SHP77 treated with DMSO at 0.1 percent for 48 hours (cell line): ENCODE measurements at places on chromosomes 5 and 9.

DNA sequence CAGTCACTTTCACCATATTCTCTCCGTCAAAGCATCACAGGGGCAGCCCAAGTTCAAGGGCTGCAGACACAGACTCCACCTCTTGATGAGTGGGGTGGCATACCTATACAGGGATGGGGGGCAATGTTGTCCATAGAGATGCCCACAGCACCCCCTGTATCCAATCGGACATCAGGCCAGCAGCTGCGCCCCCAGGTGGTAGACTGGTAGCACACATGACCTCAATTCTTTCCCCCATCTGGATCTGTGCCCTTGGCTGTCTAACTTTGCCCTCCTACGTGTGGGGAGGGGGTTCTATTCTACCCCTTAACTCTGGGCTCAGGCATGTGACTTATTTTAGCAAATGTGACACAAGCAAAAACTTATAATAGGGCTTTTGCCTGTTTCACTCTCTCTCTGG is 84.0 kb upstream of the SLC25A48 start:
- no peak for DNase-seq

DNA sequence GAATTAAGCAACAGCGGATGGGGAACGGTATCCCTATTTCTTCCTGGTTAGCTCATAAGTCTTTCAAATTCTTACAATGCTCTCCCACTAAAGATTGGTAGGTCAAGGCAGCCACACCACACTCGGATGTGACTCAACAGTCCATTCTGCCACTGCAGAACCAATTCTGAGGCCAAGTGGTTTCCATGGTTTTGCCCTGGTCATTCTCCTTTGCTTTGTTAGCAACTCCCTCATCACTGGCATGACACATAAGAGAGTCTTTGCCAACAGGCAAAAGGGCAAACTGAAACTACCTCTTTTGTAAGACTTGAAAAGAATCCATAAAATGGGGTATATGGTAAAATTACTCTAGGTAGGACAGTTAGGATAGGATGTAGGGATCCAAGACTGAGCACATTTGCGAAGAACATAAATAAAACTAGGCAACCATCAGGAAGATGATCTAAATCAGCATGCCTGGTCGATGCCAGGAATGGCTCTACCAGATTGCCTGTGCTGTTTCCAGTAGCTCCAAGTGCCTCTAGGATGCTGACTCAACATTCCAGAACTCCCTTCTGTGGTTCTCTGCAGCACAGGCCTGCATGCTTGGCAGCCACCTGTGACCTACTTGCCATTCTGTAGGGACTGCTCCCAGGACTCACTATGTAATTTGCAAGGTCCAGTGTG is 105.4 kb downstream of the DCP2 start:
- no peak for DNase-seq

DNA sequence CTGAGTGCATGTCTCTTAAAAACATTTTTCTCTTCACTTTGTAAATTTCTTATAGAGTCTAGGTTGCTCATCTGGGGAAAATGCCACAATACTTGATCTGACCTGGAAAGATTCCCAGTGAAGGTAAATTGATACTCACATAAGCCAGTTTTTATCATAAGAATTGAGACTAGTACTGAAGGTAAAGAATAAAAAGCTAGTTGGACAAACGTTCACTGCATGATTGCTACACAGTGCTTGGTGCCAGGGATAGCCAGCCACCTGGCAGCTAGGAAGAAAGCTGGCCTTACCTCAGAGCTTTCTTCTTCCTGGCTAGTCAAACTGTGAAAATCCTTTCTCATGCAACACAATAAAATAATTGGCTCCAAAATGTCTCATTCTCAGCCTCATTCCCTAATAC is 77.1 kb downstream of the MUSK start:
- DNase-seq: no peak

DNA sequence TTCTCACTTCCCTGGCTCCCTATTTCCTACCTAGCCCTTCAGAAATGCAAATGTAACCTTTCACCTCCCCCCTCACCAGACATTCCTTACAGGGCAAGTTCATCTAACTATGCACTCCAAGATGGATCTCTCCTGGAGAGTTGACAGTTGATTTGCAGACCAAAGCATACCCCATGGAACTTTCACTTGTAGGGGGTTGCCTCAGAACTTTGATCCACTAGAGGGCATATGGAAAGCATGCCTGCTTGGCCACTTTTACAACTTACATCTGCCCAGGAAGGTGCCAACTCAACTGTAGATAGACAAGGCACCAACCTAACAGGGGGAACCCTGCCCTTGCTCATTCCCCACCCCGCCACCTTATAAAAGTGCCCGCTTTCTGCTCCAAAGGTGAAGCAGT is 187.8 kb downstream of the NXNL2 start:
- DNase-seq: no peak

DNA sequence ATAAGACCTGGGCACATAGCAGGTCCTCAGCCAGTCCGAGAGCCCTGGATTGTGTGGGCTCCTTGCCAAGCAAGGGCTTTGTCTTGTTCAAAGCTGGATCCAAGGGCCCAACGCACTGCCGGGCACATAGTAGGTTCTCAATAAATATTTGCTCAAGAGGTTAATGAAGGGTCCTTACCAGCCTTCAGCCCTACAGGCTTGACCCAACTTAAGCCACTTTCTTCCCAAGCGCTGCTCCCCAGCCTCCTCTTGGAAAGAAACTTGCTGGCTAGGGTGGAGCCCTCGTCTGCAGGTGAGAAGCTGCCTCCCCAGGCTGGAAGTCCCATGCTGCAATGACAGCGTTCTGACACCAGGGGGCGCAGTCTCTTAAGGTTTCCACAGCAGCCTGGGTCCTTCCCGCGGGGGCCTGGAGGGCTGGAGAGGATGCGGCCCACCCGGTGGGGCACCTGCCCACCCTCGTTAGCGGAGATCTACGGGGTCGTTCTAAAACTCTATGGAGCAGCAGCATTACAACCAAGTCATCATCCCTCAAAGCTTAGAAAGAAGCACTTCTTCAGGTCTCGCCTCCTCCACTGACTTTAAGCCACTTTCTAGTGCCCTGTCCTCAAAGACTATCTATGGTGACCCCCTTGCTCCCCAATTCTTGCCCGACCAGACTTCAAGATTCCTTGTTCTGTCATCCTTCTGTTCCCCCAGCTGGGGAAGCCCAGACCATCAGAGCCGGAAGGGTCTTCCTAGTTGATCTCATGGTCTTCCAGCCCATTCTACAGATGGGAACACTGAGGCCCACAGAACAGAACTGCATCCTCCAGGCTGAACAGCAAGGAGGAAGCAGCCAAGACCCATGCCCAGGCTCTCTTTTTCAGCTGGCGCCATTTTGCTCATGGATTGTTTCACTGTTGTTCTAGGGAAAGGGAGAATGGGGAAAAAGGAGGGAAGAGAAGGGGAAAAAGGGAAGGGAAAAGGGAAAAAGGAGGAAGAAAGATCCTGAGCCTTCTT is 115.4 kb downstream of the LHX2 start:
- peak; percentile 45 for DNase-seq
